ENCODE measurements at places on chromosomes 12 and 14.

GRCh38 chr12:116506697-116507064 is 52.5 kb upstream of the MAP1LC3B2 start:
- no peak for DNase-seq

GRCh38 chr12:74791365-74791764 is 253.7 kb downstream of the ATXN7L3B start:
- DNase-seq = no peak

DNA sequence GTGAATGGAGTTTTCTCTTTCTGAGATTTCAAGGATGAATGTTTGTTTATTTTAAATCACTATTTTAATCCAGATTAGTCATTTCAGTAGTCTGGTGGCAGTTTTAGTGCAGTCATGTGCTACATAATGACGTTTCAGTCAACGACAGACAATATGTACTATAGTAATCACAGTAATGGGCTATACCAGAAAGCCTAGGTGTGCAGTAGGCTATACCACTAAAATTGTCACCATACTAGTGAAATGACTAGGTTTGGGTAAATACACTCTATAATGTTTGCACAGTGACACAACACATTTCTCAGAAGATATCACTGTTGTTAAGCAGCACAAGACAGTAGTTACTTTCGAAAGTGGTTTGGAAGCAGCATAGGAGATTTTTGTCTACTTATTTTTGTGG is 203.1 kb downstream of the ETNK1 start:
- no peak for DNase-seq

- no peak for DNase-seq
These were observed 1.2 kb upstream of the CSAD start for GRCh38 chr12:53181935-53182334.

GRCh38 chr14:26067341-26067740 is 530.5 kb downstream of the NOVA1 start:
- no peak for DNase-seq

DNA sequence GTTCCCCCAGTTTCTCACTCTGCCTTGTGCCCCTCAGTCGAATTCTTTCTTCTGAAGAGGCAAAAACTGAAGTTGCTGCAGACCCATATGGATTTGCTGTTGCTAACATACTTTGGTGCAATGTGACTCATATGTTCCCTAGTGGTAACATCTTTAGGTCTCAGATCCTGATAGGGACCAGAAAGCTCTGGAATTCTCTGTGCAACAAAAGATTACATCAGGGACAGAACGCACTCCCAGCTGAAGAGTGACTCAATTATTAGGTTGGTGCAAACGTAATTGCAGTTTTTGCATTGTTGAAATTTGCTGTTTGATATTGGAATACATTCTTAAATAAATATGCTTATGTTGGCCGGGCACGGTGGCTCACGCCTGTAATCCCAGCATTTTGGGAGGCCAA is 8.2 kb upstream of the DHRS2 start:
- DNase-seq = no peak

DNA sequence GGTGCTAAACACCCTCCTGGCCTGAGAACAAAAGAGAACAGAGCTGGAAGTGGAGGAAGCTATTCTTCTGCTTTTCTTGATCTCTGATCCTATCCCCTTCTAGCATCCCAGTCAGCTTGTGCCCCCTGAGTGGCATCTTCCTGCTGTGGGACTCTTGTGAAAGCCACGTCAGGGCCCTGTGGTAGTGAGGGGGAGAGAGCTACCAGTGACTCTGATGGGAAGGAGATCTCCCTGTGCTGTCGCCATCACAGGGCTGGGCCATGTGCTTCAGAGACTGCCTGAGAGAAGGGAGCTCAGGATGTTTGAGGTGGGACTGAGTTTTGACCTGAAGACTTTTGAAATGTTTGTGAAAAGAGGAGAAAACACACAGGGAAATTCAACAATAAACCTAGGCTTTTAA is 107.6 kb upstream of the FUT8 start:
- no peak for DNase-seq

- no peak for DNase-seq
These were observed 41.0 kb downstream of the CCDC91 start for GRCh38 chr12:28231248-28231647.

- DNase-seq = no peak
These were observed 1.8 kb downstream of the GALNT6 start for GRCh38 chr12:51389302-51389999.

GRCh38 chr12:98053202-98053601 is 462.2 kb upstream of the TMPO start:
- no peak for DNase-seq

- DNase-seq = no peak
These were observed 192.0 kb upstream of the PDZRN4 start for GRCh38 chr12:40996091-40996490.

DNA sequence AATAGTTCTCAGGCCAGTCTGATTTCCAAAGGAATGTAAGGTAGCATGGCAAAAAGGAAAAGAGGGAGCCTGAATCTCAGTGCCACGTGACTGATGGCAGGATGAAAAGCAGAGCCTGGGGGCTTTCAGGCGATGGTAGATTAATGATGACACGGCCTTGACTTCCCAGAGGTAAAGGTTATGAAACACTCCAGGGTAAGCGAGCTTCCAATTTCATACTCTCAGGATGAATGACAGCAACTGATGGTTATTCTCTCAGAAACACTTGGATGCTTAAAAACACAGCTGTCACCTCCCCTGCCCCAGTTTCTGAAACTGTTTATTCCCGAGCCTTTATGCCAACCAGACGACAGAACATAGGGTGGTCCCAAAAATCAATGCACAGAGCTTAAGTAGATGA is 28.8 kb downstream of the GDF11 start:
- no peak for DNase-seq

Measured in GM04504 (cell line).